Activated CD4-positive, alpha-beta memory T cell treated with anti-CD3 and anti-CD28 coated beads, Interleukin-2, amount 10 ng/mL, durations not matched to agents 7 days and 5 days (primary cell): ENCODE measurements at places on chromosomes 12 and 14.
A peak's percentile ranks its signal among the peaks of the same experiment; 100 is the strongest.

DNA sequence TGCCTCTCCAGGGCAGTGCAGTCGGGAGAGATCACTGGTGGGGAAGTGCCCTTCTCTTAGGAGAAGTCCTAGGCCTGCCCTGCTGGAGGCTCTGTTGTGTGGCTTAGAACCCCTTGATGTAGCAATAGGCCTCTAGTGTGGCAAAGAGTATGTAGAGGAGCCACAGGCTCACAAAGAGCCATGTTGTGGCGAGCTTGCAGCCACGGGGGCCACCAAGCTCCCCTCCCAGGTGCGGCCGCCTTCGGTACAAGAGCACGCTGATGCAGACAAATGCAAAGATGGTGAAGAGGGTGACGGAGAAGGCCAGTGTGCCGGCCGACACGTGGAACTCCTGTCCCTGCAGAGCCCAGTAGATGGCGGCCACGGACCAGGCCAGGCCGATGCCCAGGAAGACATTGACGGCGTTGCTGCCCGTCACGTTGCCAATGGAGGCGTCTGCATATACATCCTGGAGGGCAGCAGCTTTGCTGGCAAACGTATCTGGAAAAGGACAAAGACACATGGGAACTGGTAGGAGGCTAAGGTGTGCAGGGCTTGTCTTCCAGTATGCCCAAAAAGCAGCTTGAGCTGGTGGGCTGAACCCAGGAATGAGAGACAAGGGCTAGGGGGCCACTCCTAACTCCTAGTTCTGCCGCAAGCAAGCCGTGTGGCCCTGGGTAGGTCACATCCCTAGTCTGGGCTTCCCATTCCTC, 142.8 kb downstream of the SLC8A3 start:
- H3K27me3 ChIP-seq = peaks cover 22% of the 10 kb centered on the region
- H3K36me3 ChIP-seq = no peaks in the 10 kb centered on the region
- H3K4me3 ChIP-seq = no peak overlapping the region
- no peak overlapping the region for H3K27ac ChIP-seq

GRCh38 chr12:96824838-96825236, 82.2 kb upstream of the NEDD1 start:
- H3K27me3 ChIP-seq = no peaks in the 10 kb centered on the region

GRCh38 chr14:43175896-43176295, 1331.2 kb downstream of the FSCB start:
- DNase-seq = no peak
- no peaks in the 10 kb centered on the region for H3K36me3 ChIP-seq
- H3K4me3 ChIP-seq = no peak overlapping the region
- no peaks in the 10 kb centered on the region for H3K27me3 ChIP-seq
- H3K27ac ChIP-seq = no peak overlapping the region

DNA sequence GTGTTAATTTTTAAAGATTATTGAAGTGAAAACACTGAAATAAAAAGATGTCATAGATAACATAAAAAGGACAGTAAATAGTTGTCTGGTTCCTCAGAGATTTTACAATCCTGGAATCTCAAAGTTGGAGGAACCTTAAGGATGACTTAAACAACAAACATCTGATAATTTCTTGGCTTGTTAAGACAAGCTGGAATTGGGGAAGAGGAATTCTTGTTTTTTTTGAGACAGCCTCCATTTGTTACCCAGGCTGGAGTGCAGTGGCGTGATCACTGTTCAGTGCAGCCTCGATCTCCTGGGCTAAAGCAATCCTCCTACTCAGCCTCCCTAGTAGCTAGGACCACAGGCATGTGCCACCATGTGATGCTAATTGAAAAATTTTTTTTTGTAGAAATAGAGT, 2.3 kb downstream of the ZNF410 start:
- H3K27ac ChIP-seq = peak overlapping the region; percentile 7
- H3K4me3 ChIP-seq = peak overlapping the region; percentile 96
- peaks cover 57% of the 10 kb centered on the region for H3K4me1 ChIP-seq
- no peaks in the 10 kb centered on the region for H3K27me3 ChIP-seq

- no peak overlapping the region for H3K27ac ChIP-seq
- H3K27me3 ChIP-seq = no peaks in the 10 kb centered on the region
Observed at GRCh38 chr14:99158150-99158549, 113.8 kb downstream of the BCL11B start.

- H3K4me1 ChIP-seq = no peaks in the 10 kb centered on the region
- H3K36me3 ChIP-seq = no peaks in the 10 kb centered on the region
- H3K4me3 ChIP-seq = no peak overlapping the region
- H3K27me3 ChIP-seq = peaks cover 22% of the 10 kb centered on the region
Observed at GRCh38 chr12:48782457-48783395, 6.2 kb downstream of the ADCY6 start.
